ENCODE measurements at places on chromosomes 7 and 10.
A peak's percentile ranks its signal among the peaks of the same experiment; 100 is the strongest.

GRCh38 chr7:5667391-5667790 lies 114.1 kb downstream of the RNF216 start:
- no peak for DNase-seq

DNA sequence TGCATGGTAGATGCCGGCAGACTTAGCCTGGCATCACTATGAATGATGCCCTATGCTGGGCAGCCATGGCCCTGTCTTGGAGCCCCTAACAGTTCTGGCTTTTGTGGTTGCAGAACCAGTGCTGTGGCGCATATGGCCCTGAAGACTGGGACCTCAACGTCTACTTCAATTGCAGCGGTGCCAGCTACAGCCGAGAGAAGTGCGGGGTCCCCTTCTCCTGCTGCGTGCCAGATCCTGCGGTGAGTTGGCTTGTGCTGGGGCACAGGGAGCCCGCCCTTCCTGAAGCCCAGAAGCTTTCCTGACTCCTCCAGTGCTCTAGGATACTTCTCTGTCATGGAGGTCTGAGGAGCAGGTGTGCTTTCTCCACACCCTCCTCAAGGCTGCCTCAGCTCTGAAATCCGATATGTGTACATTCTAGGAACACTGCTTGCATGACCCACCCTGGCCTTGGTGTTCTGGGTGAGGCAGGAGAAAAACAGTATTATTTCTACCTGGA lies 25.6 kb upstream of the SH2D4B start:
- no peak for DNase-seq

- DNase-seq: no peak
Measured at GRCh38 chr7:151851782-151852181, 25.1 kb downstream of the PRKAG2 start.

DNA sequence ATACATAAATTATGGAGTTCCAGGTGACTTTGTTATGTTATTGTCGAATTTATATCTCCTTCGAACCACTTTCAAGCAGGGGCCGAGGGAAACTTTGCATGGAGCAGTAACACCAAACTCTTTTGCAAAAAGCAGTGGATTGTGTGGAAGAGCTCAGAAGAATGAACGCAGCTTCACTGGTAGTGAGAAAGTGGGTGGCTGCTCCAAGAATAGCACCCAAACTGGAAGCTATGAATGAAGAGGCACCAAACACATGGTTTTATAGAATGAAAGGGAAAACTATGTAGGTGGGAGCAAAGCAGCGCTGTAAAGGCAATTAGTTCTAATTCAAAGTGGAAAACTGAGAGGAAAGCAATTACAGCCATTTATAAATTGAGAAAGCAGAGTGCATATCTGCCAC lies 67.2 kb downstream of the CTTNBP2 start:
- no peak for DNase-seq

- no peak for DNase-seq
Measured at GRCh38 chr10:59012839-59013238, 163.6 kb upstream of the PHYHIPL start.

- peak; percentile 28 for DNase-seq
Measured at GRCh38 chr7:55191926-55192692, 173.0 kb upstream of the LANCL2 start.

- no peak for DNase-seq
Measured at GRCh38 chr7:23863209-23863787, 153.3 kb downstream of the STK31 start.

DNA sequence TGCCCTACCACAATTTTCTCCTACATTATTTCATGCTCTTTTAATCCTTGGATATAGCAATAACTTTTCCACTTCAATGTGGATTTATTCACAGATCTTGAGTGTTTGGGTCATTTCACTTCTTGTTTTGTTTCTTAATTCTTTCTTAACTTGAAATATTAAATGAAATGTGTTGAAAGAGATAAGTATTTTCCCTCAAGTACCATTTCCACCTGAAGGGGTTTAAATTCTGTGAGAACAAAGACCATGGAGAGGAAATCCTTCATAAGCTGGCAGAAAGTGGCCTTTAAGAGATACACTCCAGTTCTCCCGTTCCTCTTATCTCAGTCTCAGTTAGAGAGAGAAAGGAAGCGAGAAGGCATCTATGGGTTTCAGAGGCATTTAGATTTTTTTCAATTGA lies 14.1 kb upstream of the DLD start:
- DNase-seq: no peak

DNA sequence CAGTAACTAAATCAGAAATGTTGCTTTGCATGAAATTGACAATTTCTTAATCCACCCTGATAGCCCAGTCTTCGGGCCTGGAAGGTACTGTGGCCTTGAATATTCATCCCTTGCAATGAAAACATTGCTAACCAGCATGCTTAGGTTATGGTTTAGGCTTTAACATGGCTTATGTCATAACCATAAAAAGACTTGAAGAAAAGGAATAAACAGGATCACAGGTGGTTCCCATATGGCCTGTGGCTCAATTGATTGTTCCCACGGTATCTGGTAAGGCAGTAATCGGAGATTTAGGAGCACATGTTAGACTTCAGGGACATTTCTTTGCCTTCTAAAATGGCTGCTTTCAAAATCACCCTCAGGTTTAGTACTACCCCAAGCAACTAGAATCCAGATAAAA lies 139.5 kb downstream of the ST7 start:
- DNase-seq: no peak

GRCh38 chr10:104098358-104098925 lies 12.8 kb upstream of the COL17A1 start:
- no peak for DNase-seq

DNA sequence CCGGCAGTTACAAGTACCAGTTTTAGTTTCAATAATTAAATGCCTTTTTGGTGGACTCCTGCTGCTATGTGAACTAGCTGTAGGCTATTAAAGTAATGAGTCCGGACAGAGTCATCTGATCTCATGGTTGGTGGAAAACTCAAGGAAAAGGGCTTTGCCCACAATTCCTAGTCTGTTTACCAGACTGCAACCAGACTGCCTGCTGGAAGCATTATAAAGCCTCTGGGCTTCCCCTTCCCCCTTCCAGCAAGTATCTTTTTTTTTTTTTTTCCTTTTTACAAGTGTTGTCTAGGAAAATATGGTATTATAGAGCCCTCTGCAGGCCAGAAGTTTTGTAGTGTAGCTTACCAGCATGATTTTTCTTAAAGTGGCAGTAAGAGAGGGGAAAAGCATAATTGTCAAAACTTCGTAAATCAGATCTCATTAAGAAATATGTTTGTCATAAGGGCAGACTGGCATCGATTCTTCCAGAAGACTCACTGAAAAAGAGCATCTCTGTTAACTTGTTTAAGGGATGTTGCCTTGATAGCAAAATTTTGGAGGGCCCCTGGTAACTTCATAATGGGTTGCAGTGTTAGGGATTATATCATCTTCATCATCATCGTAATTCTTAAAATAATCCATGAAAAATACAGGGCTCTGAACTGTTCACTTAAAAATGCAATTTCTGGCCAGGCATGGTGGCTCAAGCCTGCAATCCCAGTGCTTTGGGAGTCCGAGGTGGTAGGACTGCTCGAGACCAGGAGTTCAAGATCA lies 181.3 kb downstream of the TAX1BP1 start:
- peak; percentile 77 for DNase-seq

- no peak for DNase-seq
Measured at GRCh38 chr10:113889911-113890310, 35.5 kb downstream of the NHLRC2 start.

- DNase-seq: no peak
Measured at GRCh38 chr7:41779918-41780317, 77.0 kb upstream of the INHBA start.

DNA sequence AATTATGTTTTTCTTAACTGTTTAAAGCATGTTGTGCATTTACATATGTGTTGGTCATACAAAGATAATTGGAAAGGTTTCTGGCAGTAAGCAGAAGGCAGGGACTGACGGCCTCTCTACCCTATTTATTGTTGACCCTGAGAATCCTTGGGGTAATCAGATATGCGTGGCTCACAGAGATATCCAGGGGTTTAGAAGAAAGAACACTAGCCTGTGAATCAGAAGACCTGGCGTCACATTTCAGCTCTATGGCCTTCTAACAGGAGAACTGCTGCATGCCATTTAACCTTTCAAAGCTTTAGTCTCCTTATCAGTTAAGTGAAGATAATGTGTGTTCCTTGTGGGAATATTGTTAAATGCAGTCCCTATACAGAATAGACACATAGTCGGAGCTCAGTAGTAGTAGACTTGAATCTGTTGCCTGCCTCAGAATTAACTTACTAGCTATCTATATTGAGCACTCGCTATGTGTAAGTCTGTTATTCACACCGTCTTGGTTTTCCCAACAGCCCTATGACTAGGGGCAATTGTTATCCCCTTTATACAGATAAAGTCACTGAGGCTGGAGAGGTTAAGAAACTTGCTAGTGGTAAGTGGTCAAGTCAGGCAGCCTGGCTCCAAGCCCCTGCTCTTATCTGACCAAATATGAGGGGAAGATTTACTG lies 129.6 kb upstream of the ANKRD1 start:
- DNase-seq: no peak

All from left hindlimb (tissue), 1 donor.